ENCODE measurements at places on chromosomes 5 and 9.

DNA sequence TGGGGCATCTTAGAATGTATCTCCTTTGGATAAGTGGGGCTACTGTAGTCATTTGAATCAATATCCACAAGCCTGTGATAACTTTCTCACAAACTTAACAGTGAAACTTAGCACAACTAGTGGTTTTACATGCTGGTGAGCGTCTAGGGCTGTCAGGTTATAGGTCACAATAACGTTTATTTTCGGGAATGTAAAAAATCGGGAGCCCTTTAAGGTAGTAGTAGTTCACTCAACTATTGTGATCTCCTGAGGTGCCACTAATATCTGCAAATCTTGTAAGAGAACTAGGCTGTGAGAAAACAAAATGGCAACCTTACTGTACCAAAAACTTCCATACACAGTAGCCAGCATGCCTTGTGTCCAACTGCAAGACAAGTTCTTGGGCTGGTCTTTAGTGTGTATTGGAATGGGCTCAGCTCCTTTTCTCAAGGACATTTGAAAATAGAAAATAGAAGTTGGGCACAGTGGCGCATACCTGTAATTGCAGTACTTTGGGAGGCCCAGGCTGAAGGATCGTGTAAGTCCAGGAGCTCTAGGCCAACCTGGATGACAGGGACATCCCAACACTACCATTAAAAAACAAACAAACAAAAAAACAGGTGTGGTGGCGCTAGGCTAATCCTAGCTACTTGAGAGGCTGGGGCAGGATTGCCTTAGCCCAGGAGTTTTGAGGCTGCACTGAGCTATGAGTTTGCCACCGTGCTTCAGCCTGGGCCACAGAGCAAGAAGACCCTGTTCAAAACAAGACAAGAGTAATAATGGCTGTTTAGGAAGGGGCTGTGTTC, 5.2 kb upstream of the PKN3 start:
- DNase-seq = no peak

GRCh38 chr9:135655317-135655716, 7.8 kb upstream of the LCN9 start:
- no peak for DNase-seq

DNA sequence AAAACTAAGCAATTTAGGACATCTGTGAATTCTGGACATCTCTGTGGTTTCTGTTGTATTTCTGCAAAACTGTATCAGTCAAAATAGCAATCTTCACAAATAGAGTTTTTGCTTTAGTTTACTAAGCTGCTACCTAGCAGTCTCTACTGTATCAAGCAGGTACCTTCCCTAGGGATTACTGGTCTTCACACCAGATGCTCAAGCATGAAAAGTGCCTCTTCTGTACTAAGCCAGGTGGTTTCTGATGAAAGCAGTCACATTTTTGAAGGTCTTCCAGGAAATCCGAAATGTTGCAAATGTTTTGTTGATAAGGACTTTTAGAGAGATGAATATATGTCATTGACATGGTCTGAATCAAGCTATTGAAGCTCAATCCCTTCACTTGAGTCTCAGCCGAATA, 540.0 kb downstream of the KCTD16 start:
- DNase-seq = no peak

DNA sequence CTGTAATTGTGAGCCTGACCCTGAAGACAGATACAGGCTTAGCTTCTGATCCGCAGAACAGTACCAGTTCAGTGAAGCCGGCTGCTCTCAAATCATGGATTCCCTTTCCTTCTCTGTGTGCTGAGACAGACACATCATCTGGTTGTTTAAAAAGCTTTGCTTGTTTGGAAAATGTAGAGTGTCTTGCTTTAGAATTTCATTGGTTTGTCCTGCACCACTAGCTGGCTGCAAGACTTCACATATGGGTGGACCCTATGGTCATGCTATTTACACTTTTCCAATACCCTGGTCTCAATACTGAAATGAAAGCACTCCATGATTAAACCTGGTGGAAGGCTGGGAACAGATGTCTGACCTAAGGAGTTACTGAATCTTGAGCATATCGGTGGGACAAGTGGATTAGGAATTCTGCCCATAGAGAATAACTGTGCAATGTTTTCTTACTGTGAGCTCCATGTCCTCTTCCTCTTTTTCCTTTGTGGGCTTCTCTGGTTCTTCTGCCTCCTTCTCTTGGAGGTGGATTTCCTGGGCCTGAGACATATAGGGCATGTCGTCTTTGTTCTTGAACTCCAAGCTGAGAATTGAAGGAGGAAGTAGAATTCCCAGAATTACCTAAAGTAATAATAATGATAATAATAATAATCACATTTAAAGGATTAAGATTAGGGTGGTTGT, 201.1 kb upstream of the KLF9 start:
- no peak for DNase-seq

GRCh38 chr9:23926368-23926767, 100.3 kb upstream of the ELAVL2 start:
- no peak for DNase-seq

GRCh38 chr9:127494304-127494702, 43.0 kb downstream of the LRSAM1 start:
- no peak for DNase-seq

DNA sequence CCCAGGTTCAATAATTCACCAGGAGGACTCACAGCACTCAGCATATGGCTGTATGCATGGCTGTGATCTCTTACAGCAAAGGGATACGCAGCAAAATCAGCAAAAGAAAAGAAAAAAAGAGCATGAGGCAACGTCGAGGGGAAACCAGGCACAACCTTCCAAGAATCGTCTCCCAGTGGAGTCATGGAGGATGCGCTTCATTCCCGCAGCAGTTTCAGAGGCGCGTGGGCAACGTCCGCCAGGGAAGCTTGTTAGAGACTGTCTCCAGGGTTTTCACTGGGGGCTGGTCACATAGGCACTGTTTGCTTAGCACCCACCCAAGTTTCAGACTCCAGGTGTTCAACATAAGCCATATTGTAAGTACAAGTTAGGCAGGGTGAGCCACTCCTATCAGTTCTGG, 44.6 kb downstream of the NSG2 start:
- no peak for DNase-seq

- no peak for DNase-seq
Observed at GRCh38 chr5:115337882-115338281, 41.4 kb upstream of the CCDC112 start.

- DNase-seq = peak; percentile 31
Observed at GRCh38 chr9:137461663-137462395, 2.7 kb upstream of the NSMF start.

DNA sequence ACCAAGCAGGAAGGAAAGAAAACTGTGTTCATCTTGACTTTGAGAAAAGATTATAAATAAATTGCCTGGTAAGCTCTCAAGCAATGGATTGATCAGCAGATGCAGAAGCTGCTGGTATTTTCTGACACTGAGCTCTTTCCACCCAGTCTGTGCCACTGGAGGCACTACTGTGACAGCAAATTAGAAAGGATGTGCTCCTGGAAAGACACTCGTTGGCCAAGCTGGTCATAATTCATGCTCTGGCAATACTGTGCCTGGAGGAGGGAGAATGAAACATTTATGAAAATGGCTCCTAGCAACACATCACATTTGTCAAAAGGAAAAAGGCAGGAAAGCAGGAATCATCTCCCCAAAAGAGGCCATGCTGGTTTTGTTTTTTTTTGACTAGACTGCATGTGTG, 84.2 kb downstream of the CAVIN4 start:
- DNase-seq = no peak

DNA sequence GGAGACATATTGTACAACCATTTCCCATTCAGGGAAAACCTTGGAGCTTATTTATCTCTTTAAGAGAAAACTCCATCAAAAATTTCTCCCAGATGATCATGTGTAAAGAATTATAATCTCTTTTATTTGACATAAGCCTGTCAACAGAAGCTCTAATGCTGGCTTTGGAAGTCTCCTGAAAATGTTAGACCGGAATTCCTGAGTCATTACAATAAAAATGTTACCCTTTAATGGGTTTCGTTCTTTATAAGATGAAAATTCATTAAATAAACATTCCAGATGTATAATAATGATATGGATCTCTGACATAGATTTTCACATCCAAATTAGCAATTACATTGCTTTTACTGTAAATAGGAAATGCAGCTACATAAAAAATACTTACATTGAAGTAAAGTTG, 1036.4 kb downstream of the EFNA5 start:
- DNase-seq = no peak

GRCh38 chr9:35993976-35994720, 36.2 kb upstream of the OR2S2 start:
- no peak for DNase-seq

GRCh38 chr5:14608169-14608568, 26.6 kb downstream of the OTULINL start:
- no peak for DNase-seq

DNA sequence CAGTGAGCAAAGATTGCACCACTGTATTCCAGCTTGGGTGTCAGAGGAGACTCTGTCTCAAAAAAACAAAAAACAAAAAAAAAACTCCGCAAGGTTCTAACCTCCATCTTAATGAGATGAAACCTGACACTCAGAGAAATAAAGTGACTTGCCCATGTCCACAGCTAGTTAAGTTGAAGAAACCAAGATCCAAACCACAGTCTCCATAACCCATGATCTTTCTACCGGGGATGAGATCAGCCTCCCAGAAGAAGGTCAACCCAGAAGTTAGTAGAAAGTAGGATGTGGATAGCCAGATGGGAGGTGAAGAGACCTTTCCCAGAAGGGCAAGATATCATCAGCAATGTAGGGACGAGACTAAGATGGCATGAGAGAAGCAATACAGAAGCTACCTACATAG, 140.4 kb upstream of the ADRA1B start:
- no peak for DNase-seq

DNA sequence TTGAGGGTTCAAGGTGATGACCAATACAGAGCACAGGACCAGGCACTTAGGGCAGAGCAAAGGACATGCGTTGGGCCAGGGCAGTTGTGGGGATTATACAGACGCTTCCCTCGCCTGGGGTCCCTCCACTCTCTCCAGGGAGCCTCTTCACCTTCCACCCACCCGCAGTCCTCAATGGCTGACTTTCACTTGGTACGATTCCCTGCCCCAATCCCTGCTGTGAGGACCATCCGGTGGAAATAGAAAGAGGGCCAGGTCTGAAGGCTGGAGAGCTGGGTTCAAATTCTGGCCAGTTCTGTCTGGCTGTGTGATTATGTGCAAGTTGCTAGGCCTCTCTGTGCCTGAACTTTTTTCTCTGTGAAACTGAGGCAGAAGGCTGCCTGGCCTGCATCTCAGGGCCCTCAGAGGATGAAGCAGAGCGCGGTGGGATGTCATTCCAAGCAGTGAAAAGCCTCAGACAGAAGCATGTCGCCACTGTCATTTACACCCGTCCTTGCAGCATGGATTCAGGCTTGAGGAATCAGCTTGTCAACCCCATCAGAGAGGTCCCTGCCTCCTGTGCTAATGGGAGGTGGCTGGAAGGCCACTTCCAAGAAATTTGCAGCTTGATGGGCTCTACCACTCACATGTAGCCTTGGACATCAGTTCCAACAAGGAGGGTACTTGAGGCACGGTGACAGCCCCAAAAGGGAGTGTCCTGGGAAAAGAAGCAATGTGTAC, 206.6 kb upstream of the IER5L start:
- DNase-seq = no peak

DNA sequence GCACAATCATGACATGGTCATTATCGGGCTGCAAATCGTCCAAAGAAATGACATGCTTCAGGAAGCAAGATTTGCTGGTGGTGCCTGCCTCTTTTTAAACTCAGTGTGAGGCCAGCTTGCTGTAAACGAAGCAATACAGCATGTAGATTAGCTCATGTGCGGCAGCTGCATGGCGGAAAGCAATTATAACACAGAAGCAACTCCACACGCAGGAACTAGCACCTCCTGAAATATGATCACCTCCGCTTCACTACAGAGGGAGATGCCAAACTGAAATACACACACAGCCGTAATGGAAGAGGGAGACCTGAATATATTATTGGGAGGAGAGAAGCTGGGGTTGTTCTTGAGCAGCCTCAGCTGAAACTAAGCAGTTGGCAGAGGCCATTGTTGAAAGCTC, 312.5 kb downstream of the PSAT1 start:
- DNase-seq = no peak

GRCh38 chr5:58891086-58891970, 308.5 kb downstream of the RAB3C start:
- peak; percentile 5 for DNase-seq

DNA sequence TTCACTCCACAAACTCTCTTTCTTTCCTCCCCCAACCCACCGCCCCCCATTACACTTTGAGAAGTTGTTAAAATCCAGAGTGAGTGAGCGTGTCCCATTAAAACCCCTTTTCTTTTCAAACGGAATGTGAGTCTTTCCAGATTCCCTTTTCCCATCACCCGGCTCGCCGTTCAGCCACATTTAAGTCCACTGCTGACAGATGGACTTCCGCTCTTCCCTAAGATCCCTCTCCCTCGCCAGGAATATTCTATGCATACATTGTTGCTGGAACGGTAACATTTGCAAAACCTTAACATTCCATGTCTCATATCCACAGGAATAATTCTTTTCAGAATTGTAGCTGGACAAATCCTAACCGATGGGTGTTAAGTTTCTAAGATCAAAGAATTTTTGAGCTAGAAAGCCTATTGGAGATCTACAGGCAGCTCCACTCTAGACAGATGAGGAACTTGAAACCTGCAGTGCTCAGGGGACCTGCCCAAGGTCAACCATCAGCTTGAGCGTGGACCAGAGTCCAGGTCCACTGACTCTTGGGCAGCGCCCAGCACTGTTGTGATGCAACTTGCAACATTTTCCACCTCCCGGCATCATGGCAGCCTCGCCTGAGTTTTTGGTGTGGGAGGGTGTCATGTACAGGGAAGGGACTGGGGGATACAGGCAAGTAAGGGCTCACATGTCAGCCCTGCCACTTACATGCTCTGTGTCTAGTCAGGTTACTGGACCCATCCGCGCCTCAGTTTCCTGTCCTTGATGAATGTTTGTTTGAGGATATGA, 500.1 kb downstream of the CCDC171 start:
- DNase-seq = no peak

DNA sequence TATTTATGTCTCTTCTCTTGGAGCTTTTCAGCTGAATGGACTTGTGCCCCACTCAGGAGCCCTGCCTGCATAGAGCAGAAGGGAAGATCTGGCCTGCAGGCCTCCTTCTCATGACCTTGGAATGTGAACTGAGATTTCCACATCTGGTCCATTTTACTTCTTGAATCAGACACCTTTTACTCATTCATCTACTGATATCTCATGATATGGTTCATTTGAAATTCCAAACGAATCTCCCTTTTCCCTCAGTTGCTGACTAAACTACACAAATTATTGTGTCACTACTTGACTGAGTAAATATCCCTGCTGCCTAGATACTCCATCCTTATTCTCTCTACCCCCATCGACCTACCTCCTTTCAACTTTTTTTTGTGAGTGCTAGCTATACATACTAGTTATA, 138.7 kb downstream of the PLCXD3 start:
- DNase-seq = no peak

GRCh38 chr9:110443866-110444220, 106.2 kb upstream of the TXNDC8 start:
- no peak for DNase-seq

DNA sequence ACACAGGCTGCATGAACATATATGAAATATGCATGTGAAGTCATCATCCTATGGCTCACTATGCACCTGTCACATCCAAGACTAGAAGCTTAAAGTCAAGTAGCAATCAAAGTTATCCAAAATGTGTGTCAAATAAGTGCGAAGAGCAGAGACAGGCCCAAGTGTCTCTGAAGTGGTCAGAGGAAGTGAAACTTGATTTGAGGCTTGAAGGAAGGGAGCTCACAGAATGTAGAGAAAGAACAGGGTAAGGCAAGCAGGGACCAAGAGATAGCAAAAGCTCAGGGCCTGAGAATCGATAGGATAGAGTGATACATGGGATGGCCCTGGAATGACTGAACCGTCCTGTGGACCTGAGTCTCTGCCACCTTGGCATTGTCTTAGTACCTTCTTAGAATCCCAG, 274.3 kb upstream of the TRPC7 start:
- DNase-seq = no peak

- no peak for DNase-seq
Observed at GRCh38 chr5:54062958-54063357, 247.4 kb downstream of the ARL15 start.
